Fibroblast of the aortic adventitia (primary cell): ENCODE measurements at places on chromosomes 11 and 22. TPM values are rescaled to one million over a fixed set of nuclear protein-coding genes. Genes with fewer than 3 reads are reported as not detected.

GRCh38 chr11:29957431-29957830 is 59.4 kb downstream of the KCNA4 start:
- no peak for DNase-seq

DNA sequence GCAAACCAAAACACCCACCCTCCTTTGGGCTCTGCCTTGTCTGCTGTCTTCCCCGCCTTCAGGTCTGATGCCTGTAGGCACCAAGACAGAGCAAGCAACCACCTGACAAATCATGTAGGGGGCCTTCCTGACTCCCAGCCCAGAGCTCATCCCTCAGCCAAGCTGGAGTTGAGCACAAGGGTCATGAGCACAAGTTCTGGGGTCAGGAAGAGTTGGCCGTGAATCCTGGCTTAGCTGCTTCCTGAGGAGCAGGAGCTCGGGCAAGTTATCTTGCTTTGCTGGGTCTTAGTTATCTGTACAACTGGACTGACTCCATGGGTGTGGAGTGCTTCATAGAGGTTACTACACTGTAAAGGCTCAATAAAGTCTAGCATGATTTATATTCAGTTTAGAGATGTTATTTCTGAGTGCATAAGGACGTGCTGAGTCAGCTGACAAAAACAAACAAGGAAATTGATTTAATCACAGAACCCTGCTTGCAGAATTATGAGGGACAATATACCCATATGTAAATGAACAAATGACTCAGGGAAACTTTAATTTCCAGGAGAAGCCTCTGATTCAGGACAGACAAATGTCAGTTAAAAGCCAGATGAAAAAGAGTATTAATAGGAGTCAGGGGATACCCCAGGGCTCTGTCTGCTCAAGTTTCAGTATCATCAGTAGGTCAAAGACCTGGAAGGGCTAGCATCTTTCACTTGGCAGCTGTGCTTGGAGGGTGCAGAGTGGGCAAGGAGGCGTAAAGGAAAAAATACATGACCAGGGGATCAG is 15.0 kb upstream of the APOA1 start:
- peak; percentile 75 for DNase-seq

DNA sequence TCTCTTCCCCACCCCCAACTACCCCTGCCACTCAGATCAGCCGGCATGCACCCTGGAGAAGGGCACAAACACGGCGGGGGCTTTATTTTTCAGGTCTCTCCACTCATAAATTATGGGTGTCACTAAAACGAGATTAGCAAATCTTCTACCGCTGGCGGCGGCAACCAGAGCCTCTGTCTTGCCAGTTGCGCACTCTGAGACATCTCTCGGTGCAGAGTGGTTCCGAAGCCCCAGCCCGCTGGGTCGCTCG is 125.3 kb upstream of the C11orf58 start:
- no peak for DNase-seq

- peak; percentile 97 for DNase-seq
Measured at GRCh38 chr11:65419772-65420481, 2.7 kb upstream of the NEAT1 start.

DNA sequence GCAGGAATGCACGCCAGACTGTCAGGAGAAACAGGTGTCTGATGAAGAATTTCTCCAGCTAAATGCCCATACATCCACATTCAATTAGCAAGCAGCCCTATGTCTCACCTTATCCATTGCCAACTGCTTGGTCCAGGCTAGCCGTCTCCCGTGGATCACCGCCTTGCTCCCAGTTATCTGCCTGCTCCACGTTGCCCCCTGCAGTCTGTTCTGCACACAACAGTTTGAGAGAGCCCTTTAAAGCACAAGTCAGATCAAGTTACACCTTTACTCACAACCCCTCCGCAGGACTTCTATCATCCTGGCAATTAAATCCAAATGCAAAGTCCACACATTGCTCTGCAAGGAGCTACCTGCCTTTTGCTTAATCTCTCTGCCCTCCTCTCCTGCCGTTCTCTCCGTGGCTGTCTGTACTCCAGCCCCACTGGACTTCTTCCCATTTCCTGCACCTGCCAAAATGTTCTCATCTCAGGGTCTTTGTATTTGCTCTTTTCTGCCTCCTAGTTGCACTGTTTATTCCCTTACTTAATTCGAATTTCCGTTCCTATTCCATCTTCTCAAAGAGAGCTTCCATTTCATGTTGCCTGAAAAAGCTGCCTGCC is 185.3 kb upstream of the LARGE1 start:
- no peak for DNase-seq

DNA sequence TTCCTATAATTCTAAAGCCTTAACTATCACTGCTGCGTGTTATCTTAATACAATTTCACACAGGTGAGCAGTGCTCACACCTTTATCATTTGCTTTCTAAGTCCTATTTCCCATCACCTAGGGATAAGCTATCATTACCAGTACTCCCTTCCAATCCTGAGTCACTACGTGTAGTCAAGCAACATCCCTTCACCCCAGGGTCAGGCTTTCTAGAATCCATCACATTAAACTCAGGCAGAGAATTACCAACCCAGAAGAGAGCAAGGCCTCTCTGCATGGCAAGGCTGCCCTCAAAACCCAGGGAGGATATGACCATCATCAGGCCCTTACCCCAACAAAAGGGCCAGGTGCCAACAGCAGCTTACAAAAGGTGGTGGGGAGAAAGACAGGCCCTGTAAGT is 9.8 kb downstream of the PACSIN2 start:
- no peak for DNase-seq

DNA sequence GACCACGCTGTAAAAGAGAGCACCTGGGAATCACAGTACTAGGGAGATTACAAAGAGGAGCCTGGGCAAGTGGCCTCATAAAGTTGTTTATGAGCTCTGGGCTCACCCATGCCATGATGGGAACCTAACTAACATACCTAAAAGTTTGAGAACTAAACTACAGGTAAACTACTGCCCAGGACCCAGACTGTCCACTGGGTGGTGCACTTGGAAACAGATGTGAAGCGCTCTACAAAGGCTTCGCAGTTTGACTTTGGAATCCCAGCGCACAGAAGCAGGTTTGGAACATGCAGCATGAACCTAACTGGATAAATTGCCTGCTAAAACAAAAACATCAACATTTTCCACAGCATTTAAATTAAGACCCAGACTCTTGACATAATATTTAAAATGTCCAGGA is 418.6 kb downstream of the FAM181B start:
- DNase-seq, result no peak

Gene P2RX6
- total RNA-seq, result 0.63 and 5.9 TPM in 2 replicates

DNA sequence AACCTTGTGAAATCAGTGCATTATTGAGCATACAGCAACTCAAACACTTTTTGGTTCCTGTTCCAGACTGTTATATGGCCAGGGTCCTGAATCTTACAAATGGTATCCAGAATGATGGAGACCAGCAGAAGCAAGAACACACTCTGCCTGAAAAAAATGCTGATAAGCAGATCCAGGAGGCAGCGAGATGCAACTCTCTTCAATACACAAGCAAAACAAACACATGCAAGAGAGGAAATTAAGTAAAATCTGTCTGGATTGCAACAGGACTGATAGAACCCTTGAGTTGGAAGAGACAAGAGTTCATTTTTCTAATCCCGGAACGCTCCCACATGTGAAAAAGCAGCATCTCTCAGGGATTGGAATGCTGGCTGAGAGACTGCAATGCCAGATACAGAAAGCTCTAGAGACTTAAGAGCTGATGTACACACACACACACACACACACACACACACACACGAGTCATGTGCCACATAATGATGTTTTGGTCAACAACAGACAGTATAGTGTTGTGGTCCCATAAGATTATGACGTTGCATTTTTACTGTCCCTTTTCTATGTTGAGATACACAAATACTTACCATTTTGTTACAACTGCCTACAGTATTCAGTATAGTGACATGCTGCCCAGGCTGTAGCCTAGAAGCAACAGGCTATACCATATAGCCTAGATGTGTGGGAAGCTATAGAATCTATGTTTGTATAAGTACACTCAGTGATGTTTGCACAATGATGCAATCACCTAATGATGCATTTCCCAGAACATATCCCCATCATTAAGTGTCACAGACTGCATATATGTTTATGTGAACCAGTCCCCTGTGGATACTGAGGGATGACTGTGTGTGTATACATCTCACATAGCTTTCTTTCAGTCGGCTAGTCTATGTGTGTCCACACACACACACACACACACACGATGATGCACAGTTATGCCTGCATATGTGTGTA is 406.6 kb downstream of the LARGE1 start:
- DNase-seq, result peak; percentile 62

Gene C22orf42
- not detected in 2 replicates for total RNA-seq

DNA sequence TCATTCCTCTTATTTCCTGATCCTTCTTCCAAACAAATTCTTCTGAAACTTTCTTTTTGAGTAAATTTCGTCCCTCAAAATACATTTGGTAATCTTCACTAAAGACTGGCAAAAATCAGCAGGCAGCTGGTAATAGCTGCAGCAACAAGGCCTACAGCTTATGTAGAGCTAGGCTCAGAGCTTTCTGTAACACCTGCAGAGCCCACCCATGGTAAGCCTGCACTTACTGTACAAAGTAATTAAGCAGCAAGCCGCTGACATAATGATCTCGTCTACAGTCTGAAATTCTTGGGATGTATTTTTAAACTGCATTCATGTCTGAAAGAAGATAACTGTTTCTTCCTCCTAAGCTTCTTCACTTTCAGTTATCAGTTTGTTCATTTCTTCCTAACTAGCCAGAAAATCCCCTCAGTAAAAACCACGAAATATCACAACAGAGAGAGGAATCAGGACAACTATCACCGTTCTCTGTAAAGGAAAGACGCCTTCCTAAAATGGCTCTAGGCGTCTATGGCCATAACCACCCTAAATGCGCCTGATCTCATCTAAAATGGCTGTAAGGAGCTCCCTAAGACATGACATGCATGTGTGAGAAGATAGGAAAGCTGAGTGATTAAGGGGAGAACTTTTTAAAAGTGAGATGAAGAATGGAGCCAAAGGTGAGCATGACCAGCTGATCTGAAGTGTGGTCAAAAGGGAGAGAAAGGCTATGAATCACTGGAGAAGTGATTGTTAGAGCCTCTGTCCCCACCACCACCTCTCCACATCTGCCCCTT is 56.2 kb downstream of the DENND5A start:
- DNase-seq, result no peak

- no peak for DNase-seq
Measured at GRCh38 chr22:50081426-50082196, 3.6 kb downstream of the MLC1 start.

Gene SCGB1D2
- total RNA-seq, result not detected in 2 replicates

- no peak for DNase-seq
Measured at GRCh38 chr11:93532281-93532789, 10.9 kb downstream of the SMCO4 start.

GRCh38 chr11:63945477-63946163 is 6.8 kb downstream of the NAA40 start:
- DNase-seq, result peak; percentile 88

- peak; percentile 37 for DNase-seq
Measured at GRCh38 chr11:125941619-125942611, 3.9 kb upstream of the VSIG10L2 start.

Gene DDTL
- total RNA-seq, result 0.81 and 1.8 TPM in 2 replicates

Gene TBX10
- not detected in 2 replicates for total RNA-seq

GRCh38 chr11:32255841-32256240 is 165.0 kb downstream of the RCN1 start:
- DNase-seq, result no peak

DNA sequence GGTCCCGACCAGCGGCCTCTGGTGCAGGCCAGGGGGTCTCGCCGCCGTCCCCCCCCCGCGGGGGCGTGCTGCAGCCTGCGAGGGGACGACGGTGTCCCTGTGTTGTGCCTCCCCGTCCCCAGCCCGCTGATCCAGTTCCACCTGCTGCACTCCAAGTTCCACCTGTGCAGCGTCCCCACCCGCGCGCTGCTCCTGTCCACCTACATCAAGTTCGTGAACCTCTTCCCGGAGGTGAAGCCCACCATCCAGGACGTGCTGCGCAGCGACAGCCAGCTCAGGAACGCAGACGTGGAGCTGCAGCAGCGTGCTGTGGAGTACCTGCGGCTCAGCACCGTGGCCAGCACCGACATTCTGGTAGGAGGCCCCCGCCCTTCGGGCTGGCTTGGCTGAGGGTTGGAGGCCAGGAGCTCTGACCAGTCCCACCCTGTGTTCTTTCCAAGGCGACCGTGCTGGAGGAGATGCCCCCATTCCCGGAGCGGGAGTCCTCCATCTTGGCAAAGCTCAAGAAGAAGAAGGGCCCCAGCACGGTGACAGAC is 42.8 kb downstream of the MUC6 start:
- DNase-seq, result no peak

Gene LRRC75B
- 4.0 and 6.0 TPM in 2 replicates for total RNA-seq

- DNase-seq, result no peak
Measured at GRCh38 chr11:1307163-1307870, 2.1 kb downstream of the TOLLIP start.

Gene TCN1
- total RNA-seq, result not detected in 2 replicates

DNA sequence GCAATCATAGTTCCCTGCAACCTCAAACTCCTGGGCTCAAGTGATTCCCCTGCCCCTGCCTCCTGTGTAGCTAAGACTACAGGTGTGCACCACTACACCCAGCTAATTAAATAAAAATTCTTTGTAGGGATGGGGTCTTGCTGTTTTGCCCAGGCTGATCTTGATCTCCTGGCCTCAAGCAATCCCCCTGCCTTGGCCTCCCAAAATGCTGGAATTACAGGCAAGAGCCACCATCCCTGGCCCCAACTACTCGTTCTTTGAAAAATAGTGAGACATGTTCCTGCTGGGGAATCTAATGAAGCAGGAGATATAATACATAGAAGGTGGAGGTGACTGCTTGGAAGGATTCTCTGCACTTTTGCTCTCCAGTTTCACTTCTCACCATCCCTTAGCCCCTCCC is 40.1 kb upstream of the RFPL3 start:
- DNase-seq, result no peak

DNA sequence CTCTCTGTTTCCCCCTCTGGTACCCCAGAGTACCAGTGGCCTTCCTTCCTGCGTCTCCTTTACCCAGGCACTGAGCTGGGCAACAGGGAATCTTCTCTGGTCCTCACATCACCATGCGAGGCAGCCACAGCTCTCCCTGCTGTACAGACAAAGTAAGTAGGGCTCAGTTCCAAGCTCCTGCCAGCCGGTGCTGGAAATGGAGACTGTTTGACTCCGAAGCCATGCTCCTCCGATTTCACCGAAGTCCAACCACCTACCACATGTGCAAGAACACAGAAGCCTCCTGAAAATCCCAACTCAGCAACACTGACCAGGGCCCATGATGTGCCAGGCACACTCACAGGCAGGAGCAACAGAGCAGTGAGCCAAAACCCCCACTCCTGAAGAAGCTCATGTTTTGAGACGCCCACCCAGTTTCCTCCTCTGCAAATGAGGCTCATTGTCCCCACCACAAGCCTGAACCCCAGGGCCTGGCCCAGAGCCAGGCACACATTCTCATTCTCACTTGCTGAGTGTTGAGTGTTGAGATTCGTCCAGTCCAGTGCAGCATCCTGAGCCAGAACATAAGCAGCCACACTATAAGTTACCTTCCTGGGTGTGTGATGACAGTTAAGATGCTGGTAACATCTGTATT is 156.0 kb downstream of the MPPED1 start:
- DNase-seq, result no peak

- DNase-seq, result no peak
Measured at GRCh38 chr22:44876921-44877320, 124.5 kb downstream of the ARHGAP8 start.

Gene C2CD3
- total RNA-seq, result 8.2 and 21.7 TPM in 2 replicates
